ENCODE measurements at places on chromosomes 2 and 18. TPM values are rescaled to one million over a fixed set of nuclear protein-coding genes. Genes with fewer than 3 reads are reported as not detected.

GRCh38 chr2:224310943-224311625, 90.8 kb downstream of the FAM124B start:
- no peak overlapping the region for H3K4me3 ChIP-seq
- no peak overlapping the region for H3K27ac ChIP-seq
- H3K27me3 ChIP-seq, result peaks cover 12% of the 10 kb centered on the region

- no peaks in the 10 kb centered on the region for H3K36me3 ChIP-seq
- H3K27me3 ChIP-seq, result no peaks in the 10 kb centered on the region
- no peak overlapping the region for H3K27ac ChIP-seq
Observed at GRCh38 chr2:163987175-163987940, 251.6 kb upstream of the FIGN start.

The SLC11A1 gene
- 7.9 TPM for total RNA-seq

DNA sequence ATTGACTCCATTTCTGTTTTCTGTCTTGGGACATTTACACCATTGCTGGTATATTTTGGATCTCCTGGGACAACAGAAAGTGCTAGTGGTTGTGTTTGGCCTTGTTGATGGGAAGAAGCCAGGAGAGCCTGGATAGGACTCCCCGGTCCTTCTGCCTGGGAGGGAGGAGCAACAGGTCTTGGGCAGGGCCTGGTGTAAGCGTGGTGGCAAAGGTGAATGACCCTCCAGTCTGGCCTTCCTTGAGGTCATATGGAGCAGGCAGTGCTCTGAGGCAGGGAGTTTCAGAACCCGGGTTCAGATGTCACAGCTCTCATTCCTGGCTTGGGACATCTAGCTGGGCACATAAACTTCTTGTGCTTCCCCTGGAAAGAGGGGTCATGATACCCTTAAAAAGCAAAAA, 56.0 kb upstream of the RBM44 start:
- H3K36me3 ChIP-seq, result no peaks in the 10 kb centered on the region
- H3K4me3 ChIP-seq, result no peak overlapping the region

GRCh38 chr2:103138123-103138901, 376.5 kb downstream of the TMEM182 start:
- H3K27me3 ChIP-seq, result no peaks in the 10 kb centered on the region
- H3K27ac ChIP-seq, result no peak overlapping the region
- no peaks in the 10 kb centered on the region for H3K4me1 ChIP-seq
- DNase-seq, result no peak
